Vagina (tissue), 2 donors: ENCODE measurements at places on chromosomes 2 and 18. TPM values are rescaled to one million over a fixed set of nuclear protein-coding genes. Genes with fewer than 3 reads are reported as not detected.
A peak's percentile ranks its signal among the peaks of the same experiment; 100 is the strongest.

Gene ANKRD29
- 32.9 TPM for total RNA-seq

DNA sequence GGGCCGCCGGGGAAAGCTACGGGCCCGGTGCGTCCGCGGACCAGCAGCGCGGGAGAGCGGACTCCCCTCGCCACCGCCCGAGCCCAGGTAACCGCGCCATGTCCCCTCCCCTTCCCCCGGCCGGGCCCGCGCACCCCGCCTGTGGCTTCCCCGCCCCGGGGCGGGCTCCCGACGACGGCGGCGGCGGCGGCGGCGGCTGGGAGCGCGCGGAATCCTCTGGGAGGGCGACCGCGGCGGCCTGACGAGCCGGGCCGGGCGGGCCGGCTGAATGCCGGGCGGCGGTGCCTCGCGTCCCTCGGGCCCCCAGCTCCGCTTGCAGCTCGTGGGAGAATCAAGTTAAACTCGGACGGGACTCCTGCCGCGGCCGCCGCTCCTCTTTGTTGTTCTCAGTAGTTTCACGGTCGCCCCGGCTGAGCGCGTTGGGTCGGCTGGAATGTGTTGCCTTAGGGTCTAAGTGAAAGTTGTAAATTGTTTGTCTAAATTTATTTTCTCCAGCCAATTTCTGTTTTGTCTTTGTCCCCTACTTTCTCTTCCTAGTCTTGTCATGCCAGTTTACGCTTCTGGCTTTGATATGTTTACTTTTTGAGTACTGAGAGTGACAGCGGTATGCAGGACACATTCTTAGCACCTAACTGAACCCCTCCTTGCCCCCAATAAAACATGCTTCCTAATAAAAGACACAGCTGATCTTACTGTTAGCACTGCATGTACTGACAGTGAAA is 685 bp downstream of the SMAD4 start:
- DNase-seq: no peak
- H3K27me3 ChIP-seq: no peaks in the 10 kb centered on the region
- peak overlapping the region; percentile 79 for H3K4me3 ChIP-seq
- no peaks in the 10 kb centered on the region for H3K36me3 ChIP-seq
- H3K27ac ChIP-seq: peak overlapping the region; percentile 95
- H3K4me1 ChIP-seq: peaks cover 67% of the 10 kb centered on the region

DNA sequence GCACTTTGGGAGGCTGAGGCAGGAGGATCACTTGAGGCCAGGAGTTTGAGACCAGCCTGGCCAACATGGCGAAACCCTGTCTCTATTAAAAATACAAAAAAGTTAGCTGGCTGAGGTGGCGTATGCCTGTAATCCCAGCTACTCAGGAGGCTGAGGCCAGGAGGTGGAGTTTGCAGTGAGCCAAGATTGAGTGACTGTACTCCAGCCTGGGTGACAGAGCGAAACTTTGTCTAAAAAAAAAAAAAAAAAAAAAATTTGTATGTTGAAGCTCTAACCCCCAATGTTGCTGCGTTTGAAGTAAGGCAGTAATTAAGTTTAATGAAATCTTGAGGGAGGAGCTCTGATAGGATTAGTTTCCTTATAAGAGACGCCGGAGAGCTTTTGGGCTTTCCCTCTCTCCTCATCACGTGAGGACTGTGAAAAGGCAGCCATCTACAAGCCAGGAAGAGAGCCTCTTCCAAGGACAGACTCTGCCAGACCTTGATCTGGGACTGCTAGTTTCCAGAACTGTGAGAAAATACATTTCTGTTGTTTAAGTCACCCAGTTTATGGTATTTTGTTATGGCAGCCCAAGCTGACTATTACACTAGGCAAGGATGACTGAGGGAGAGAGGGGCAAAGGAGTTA is 11.5 kb upstream of the PNPT1 start:
- H3K36me3 ChIP-seq: no peaks in the 10 kb centered on the region
- no peak for DNase-seq
- H3K4me1 ChIP-seq: no peaks in the 10 kb centered on the region
- H3K27me3 ChIP-seq: no peaks in the 10 kb centered on the region
- no peak overlapping the region for H3K4me3 ChIP-seq
- no peak overlapping the region for H3K27ac ChIP-seq

GRCh38 chr2:60756097-60757087 is at the start of gene PAPOLG:
Gene PAPOLG (plus strand): TSS chr2:60756268. CDS start chr2:60756479, 211 bp downstream.
- H3K4me3 ChIP-seq: peak within 1 kb of the TSS; percentile 82
- H3K36me3 ChIP-seq: peaks cover 6% of the 10 kb centered on the region
- H3K4me1 ChIP-seq: peaks cover 22% of the 10 kb centered on the region
- DNase-seq: peak; percentile 90

Gene AKAIN1
- not detected for total RNA-seq

GRCh38 chr2:156215656-156216055 is 116.9 kb downstream of the NR4A2 start:
- H3K36me3 ChIP-seq: no peaks in the 10 kb centered on the region
- no peak overlapping the region for H3K27ac ChIP-seq
- H3K27me3 ChIP-seq: no peaks in the 10 kb centered on the region

Gene LRP2
- total RNA-seq: not detected

GRCh38 chr2:46539327-46540276 is 60.2 kb downstream of the TMEM247 start:
- H3K27ac ChIP-seq: peak overlapping the region; percentile 84
- H3K27me3 ChIP-seq: no peaks in the 10 kb centered on the region
- H3K4me1 ChIP-seq: peaks cover 31% of the 10 kb centered on the region
- no peaks in the 10 kb centered on the region for H3K36me3 ChIP-seq

Gene TFCP2L1
- 32.7 TPM for total RNA-seq

Gene POTEF
- total RNA-seq: not detected

- no peak overlapping the region for H3K27ac ChIP-seq
- no peaks in the 10 kb centered on the region for H3K4me1 ChIP-seq
- H3K4me3 ChIP-seq: no peak overlapping the region
- DNase-seq: no peak
These were observed 50.8 kb downstream of the TRABD2A start for GRCh38 chr2:84830095-84830494.

DNA sequence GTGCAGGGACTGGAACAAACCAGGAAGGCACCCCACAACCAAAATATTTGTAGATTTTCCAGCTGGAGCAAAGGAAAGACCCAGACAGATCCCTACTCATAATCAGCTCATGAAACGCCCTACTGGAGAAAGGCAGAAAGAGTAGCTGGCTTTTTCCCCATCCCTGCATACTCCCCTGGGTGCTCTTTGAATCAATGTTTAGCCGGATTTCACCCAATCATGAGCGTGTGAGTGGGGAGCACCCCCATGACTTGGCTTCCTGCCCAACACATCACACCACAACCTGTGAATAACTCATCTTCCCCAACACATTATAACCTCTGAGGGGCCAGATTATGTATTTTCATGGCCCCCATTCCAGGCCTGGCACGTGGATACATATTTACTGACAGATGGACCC is 35.1 kb upstream of the SLC14A1 start:
- H3K4me3 ChIP-seq: no peak overlapping the region
- no peaks in the 10 kb centered on the region for H3K36me3 ChIP-seq
- no peak for DNase-seq

DNA sequence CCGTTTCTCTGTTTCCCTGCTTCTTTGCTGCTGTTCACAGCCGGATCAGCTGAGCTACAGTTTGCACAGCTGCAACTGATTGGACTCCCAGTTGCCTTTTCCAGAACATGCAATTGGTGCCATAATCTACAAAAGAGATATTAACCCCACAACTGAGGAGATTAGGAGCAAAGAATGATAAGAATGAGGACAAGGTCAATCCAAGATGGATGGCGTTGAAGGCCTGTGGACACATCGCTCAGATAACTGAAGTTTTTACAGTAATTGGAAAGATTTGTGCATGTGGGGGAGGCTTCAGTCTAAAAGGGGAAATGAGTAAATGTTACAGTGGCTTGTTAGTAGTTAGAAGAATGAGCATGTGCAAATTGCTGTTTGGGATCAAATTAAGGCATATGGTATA is 263.2 kb downstream of the TGIF1 start:
- no peak overlapping the region for H3K27ac ChIP-seq
- no peaks in the 10 kb centered on the region for H3K4me1 ChIP-seq
- H3K4me3 ChIP-seq: no peak overlapping the region
- H3K27me3 ChIP-seq: no peaks in the 10 kb centered on the region

Gene PREPL
- total RNA-seq: 38.3 TPM

Gene G6PC2
- total RNA-seq: not detected

DNA sequence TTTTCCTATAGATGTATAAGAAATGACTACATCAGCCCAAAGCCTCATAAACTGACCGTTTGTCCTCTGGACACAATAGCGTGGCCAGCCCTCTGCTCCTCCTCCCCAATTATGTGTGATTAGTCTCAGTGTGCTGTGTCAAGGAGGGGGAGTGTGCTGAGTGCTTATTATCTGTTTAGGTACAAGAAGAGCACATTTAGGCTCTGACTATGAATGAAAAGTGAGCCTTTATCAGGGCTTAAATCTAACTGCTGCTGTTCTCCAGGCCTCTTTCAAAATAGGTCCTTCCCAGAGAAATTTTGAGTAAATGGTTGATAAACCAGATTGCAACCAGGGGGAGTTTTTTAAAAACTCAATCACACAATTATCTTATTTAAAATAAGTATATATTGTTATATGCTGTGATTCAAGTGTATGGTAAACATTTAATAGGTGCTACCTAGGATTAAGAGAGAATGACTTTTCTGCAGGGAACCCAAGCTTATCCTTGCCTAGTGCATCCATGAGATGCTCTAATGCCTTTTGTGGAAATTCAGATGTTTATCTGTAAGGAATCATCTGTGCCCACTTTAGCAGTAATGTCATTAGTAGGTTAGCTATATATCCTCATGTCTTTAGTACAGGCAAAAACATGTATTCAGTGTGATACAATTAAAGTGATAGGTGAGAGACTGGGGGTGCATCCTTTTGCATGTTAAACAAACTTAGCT is 168.7 kb upstream of the SIX3 start:
- no peak for DNase-seq
- H3K4me1 ChIP-seq: peaks cover 7% of the 10 kb centered on the region
- H3K27ac ChIP-seq: no peak overlapping the region
- no peaks in the 10 kb centered on the region for H3K27me3 ChIP-seq

Gene EFEMP1
- total RNA-seq: 235 TPM

Gene KATNAL2
- 5.2 TPM for total RNA-seq

Gene EPAS1
- 222 TPM for total RNA-seq

Gene ONECUT2
- total RNA-seq: not detected

- H3K36me3 ChIP-seq: no peaks in the 10 kb centered on the region
- no peak overlapping the region for H3K27ac ChIP-seq
- H3K4me3 ChIP-seq: no peak overlapping the region
- H3K4me1 ChIP-seq: no peaks in the 10 kb centered on the region
- no peak for DNase-seq
These were observed 140.0 kb downstream of the ZEB2 start for GRCh38 chr2:144379851-144380311.

- H3K36me3 ChIP-seq: no peaks in the 10 kb centered on the region
- no peak overlapping the region for H3K4me3 ChIP-seq
- no peaks in the 10 kb centered on the region for H3K27me3 ChIP-seq
- H3K27ac ChIP-seq: no peak overlapping the region
These were observed 15.5 kb upstream of the PRKCE start for GRCh38 chr2:45636008-45636407.

DNA sequence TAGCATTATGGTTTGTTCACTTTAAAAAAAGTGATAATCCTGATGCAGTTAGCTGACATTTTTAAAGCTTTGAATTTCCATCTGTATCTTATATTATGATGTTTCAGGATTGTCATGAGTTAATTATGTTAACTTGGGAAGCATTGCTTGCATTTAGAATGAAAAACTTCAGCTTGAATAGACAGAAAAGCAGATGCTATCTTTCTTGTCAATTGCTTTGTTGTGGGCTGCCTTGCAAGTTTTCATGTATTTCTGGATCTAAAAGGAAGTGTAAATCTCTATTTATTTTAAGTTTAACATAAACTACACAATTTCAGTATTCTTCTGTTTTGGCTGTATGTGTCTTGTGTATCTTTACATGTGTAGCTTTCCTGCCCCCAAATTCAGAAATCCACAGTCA is 479.5 kb downstream of the ARHGAP15 start:
- no peak overlapping the region for H3K27ac ChIP-seq
- H3K36me3 ChIP-seq: no peaks in the 10 kb centered on the region
- H3K4me1 ChIP-seq: no peaks in the 10 kb centered on the region
- DNase-seq: no peak
- no peaks in the 10 kb centered on the region for H3K27me3 ChIP-seq

Gene CCDC150
- total RNA-seq: 3.9 TPM

- H3K36me3 ChIP-seq: no peaks in the 10 kb centered on the region
- H3K4me3 ChIP-seq: peak overlapping the region; percentile 70
- H3K4me1 ChIP-seq: peaks cover 25% of the 10 kb centered on the region
- no peaks in the 10 kb centered on the region for H3K27me3 ChIP-seq
- DNase-seq: no peak
These were observed 478 bp downstream of the CLHC1 start for GRCh38 chr2:55231546-55232083.

- no peaks in the 10 kb centered on the region for H3K36me3 ChIP-seq
- H3K27me3 ChIP-seq: no peaks in the 10 kb centered on the region
- no peak overlapping the region for H3K4me3 ChIP-seq
- H3K27ac ChIP-seq: no peak overlapping the region
- no peaks in the 10 kb centered on the region for H3K4me1 ChIP-seq
These were observed 447.5 kb downstream of the BCL11A start for GRCh38 chr2:60105906-60106305.

DNA sequence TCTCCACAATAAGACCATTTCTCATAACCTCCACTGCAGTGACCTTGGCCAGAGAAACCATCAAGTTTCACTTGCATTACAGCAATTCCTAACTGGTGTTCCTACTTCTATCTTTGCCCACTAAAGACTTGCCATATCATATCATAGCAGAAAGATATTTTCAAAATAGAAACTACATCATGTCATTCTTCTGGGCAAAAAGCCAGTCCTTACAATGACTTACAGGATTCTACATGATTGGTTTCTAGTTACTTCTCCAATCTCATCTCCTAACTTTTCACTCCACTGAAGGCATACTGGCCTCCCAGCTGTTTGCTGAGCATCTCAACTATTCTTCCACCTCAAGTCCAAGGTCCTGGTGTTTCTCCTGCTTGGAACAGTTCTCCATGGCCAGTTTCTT is 151.4 kb downstream of the HNMT start:
- no peaks in the 10 kb centered on the region for H3K36me3 ChIP-seq
- H3K4me3 ChIP-seq: no peak overlapping the region
- H3K27me3 ChIP-seq: no peaks in the 10 kb centered on the region
- H3K4me1 ChIP-seq: no peaks in the 10 kb centered on the region
- no peak overlapping the region for H3K27ac ChIP-seq

- H3K4me3 ChIP-seq: no peak overlapping the region
- H3K36me3 ChIP-seq: no peaks in the 10 kb centered on the region
- no peak overlapping the region for H3K27ac ChIP-seq
- no peaks in the 10 kb centered on the region for H3K4me1 ChIP-seq
These were observed 178.6 kb upstream of the VWC2L start for GRCh38 chr2:214232271-214232670.

DNA sequence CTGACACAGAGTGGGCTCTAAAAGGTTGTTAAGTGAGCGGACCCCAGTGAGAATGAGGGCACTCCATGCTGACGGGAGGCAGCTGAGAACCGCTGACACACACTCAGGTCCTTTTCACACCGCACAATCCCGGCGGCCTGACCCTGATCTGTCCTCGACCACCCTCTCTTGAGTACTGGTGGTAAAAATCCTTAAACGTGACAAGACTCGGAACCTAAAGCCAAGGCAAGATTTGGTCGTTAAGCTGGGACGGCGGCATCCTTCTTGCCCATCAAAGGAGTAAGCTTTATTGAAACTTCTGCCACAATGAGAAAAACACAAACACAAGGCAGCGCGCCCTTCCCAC is 569 bp downstream of the TMX3 start:
- peak overlapping the region; percentile 76 for H3K4me3 ChIP-seq
- no peak for DNase-seq
- no peaks in the 10 kb centered on the region for H3K27me3 ChIP-seq

Gene LINC00305
- total RNA-seq: not detected

- H3K4me1 ChIP-seq: no peaks in the 10 kb centered on the region
- H3K36me3 ChIP-seq: no peaks in the 10 kb centered on the region
- H3K27me3 ChIP-seq: no peaks in the 10 kb centered on the region
- H3K27ac ChIP-seq: no peak overlapping the region
- no peak for DNase-seq
- no peak overlapping the region for H3K4me3 ChIP-seq
These were observed 398.9 kb downstream of the NCKAP5 start for GRCh38 chr2:133169274-133169912.

Gene SERPINB13
- 131 TPM for total RNA-seq
